Frontal cortex (tissue), 4 donors: ENCODE measurements at places on chromosomes 1 and 21.

DNA sequence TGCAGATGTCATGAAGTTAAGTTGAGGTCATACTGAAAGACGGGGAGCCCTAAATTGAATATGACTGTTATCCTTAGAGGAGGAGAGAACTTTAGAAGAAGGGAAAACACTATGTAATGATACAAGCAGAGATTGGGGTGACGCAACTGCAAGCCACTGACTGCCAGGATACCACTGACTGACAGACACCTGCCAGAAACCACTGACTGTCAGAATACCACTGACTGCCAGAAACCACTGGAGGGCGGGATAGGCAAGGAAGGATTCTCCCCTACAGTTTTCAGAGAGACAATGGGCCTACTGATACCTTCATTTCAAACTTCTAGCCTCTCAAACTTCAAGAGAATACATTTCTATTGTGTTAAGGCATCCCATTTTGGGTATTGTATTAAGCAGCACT lies 388.7 kb downstream of the USH2A start:
- DNase-seq: no peak

DNA sequence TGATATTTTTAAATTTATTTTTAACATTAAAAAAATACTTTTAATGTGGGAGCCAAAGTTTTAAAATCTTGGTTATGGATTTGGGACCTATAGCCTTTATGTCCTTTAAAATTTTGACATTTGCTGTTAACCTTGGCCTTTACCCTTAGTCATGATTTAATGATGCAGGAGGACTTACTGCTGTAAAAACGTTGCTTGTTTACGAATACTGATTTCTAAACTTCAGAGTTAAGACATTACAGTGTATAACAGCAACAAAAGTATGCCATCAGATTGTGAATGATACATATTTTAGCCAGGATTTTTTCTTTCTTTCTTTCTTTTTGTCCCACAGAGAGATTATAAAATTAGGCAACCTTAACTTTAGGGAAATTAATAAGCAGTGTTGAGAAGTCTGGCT lies 8.9 kb downstream of the RBM15 start:
- DNase-seq: no peak

GRCh38 chr1:212463565-212464285 lies 31.0 kb downstream of the NENF start:
- DNase-seq: no peak

DNA sequence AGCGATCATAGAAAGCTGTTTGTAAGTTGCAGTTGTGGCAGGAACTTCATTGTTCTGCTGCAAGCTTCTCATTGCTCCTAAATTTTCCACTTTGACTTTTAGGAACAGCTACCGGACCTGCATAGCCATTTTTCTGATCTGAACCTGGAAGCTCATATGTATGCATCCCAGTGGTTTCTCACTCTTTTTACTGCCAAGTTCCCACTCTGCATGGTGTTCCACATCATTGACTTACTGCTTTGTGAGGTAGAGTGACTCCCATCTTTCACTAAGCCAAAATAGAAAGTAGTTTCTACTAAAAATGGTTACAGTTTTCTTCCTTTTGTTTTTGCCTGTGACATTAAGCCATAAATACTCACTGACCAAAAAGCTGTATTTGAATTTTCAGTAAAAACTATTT lies 254.2 kb downstream of the GPR52 start:
- no peak for DNase-seq

DNA sequence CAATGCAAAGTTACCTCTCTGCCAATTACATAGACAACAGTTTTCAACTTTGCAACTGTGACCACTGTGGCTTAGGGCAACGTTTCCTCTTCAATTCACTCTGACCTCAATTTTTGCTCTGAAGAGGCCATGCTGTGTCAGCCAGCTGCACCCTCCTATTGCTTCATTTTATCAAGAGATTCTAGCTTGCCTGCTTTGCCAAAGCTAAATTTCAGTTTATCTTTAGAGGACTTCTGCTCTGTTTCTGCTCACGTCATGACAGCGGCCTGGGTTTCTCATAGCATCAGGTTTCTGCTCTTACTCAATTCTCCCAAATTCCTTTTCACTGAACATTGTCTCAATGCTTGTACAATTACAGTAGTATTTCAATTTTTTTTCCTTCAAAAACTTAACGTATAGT lies 154.6 kb downstream of the PLA2G4A start:
- DNase-seq: no peak

GRCh38 chr1:36122062-36123030 lies 2.7 kb downstream of the COL8A2 start:
- no peak for DNase-seq

DNA sequence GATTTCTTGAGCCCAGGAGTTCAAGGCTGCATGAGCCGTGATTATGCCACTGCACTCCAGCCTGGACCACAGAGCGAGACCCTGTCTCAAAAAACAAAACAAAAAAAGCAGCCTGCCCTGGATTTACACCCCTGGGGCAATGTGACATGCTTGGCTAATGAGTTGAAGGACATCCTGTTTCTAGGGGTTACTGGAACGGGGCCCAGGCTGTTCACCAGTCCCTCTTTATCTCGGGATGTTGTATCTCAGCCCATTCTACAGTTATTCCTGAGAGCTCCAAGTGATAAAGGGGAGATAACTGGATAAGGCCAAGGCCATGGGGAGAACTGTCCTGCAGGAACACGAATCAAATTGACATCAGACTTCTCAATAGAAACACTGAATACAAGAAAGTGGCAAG lies 21.7 kb upstream of the S100A2 start:
- no peak for DNase-seq

GRCh38 chr1:211832661-211833060 lies 2.1 kb upstream of the LPGAT1 start:
- no peak for DNase-seq

DNA sequence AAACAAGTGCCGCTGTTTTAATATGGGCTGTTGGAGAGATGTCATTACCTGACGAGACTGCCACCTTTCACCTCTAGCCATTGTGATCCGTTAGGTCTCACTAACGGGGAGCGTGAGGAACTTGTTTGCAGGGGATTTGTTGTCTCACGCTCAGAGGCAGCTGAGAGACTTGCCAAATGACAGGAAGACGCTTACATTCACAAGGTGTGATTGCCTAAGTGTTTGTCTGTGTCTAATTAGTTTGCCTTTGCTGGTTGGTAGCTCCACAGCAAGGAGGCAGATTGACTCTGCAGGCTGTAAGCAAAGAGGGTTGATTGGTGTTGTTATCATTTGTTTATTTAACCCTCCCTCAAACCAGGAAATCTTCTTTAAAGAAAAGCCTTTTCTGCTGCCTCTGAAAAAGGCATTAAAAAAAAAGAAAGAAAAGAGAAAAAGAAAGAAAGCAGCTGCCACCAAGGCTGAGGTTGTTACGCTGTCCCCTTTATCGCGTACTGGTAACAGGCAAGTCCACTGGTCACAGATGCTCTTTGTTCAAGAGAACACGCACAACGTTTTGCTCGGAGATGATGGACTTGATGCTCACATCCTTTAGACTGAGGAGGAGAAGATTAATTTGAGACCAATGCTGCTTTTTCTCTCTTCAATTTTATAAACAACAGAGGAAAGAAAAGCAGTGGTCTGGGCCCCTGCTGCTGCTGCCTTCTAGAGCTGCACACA lies 203.9 kb downstream of the ZNF326 start:
- no peak for DNase-seq

DNA sequence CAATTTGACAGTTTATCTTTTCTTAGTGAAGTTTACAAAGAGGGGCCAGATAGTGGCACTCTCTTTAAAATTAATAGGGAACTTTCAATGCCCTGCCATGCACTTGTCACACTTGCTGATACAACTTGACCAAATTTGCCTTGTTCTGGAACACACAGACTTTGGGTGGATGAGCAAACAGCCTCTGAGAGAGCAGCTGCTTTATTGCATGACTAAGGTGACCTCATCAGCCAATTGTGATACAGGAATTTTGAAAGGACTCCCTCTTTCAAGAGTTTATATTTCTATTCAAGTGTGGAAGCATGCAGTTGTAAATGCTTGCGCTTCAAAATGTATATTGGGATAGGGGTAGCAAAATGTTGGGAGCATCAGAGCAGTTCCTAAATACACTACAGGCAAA lies 2.1 kb upstream of the RGS1 start:
- DNase-seq: no peak

DNA sequence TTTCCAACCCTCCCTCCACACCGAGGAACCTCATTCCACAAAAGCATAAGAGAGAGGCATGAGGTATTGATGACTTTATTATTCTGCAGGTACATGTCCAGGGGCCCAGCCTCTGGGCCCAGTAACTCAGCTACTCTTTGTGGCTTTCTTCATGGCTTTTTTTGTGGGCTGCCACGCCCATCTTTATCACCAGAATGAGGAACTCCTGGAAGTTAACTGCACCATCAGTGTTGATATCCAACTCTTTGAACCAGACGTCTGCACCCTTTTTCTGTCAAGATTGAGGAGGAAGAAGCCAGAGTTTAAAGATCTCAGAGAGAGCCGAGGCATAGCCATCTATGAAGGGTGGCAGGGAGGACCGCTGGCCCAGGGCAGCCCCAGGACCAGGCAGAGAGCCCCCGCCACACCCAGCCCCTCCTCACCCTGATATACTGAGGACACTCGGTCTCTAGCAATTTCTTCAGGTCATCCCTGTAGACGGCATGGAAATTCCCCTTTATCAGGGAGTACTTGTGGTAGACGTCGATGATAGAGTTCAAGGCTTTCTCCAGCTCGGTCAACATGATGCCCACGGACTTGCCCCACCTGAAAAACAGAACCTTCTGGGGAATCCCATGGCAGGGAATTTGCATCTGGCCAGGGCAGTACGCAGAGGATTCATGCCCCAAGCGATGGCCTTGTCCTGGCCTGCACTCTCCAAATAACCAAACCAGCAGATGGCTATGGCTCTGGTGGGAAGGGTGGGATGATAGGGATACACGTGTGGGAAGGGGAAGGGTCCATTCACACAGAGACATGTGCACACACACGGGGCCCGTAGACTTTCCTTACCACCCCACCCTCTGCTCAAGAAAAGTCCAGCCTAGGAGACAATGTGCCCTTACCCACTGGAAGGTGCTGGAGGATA lies 647 bp downstream of the S100A8 start:
- no peak for DNase-seq
